ENCODE measurements at places on chromosomes 2 and 18. TPM values are rescaled to one million over a fixed set of nuclear protein-coding genes. Genes with fewer than 3 reads are reported as not detected.

HOXD13 gene
- total RNA-seq: not detected

GRP gene
- not detected for total RNA-seq

TBC1D8 gene
- total RNA-seq: 10.2 TPM

IL1RN gene
- 0.29 TPM for total RNA-seq

TPRKB gene
- total RNA-seq: 49.8 TPM

GRCh38 chr2:105787376-105788318, 42.9 kb downstream of the NCK2 start:
- DNase-seq: no peak

DNA sequence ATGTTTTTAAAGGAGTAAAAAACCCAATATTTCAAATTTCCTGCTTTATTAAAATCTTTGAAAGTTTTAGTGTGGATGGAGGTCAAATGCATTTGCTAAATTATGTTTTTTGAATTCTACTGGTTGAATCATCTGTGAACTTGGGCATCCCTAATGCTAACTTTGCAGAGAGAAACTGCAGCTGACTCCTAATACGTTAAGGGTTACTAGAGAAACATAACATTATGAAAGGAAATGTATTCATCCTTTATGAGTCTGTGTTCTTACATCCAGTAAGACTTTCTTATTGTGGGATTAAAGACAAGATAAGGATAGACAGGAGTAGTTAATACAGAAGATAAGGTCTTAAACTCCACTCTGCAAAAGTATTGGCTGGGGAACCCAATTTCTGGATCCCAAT, 140.6 kb downstream of the FAM124B start:
- no peak for DNase-seq

All from epithelial cell of proximal tubule (primary cell).